ENCODE measurements at places on chromosomes 4 and X.
A peak's percentile ranks its signal among the peaks of the same experiment; 100 is the strongest.

GRCh38 chrX:7985568-7985967 is 58.4 kb upstream of the PNPLA4 start:
- no peak for DNase-seq

GRCh38 chrX:5672099-5672498 is 556.6 kb downstream of the NLGN4X start:
- no peak for DNase-seq

- no peak for DNase-seq
Observed at GRCh38 chr4:8320386-8320750, 50.8 kb downstream of the HTRA3 start.

DNA sequence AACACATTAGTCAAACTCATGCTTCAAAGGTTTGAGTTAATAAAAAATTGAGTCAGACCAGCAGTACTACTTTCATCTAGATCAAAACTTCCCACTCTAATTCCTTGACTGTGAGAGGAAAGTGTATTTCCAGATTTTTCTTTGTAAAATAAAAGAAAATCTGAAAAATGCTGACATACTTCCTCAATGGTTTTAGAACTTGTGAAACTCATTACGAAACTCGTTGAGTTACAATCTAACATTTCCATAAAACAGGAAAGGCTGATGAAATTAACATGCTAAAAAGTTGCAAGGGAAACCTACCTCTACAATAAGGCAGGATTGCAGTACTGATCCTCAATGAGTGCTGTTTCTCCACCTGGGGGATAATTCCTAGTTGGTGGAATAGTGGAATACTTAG is 217.8 kb upstream of the HCCS start:
- no peak for DNase-seq

DNA sequence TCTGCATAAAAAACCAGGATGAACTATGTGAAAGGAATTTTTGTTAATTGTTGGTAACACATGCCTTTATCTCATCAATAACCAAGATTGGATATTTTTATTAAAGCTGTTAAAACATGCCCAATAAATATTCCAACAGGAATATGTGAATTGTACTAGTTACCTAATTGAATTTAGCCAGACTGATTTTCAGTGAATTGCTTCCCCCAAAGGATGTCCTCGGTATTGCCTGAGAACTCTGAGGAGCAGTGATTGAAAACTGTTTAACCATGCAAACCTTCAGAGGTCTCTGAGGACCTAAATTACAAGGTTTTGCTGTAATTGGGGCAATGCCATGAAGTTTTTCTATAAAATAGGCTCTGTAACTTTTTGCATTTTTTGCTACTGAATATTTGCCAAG is 66.6 kb downstream of the BLTP1 start:
- no peak for DNase-seq

GRCh38 chr4:89847571-89848325 is 10.8 kb upstream of the SNCA start:
- DNase-seq: no peak

GRCh38 chr4:88054901-88055300 is 47.5 kb downstream of the PKD2 start:
- DNase-seq: peak; percentile 71

- DNase-seq: no peak
Observed at GRCh38 chr4:52249581-52249980, 198.5 kb downstream of the SPATA18 start.

DNA sequence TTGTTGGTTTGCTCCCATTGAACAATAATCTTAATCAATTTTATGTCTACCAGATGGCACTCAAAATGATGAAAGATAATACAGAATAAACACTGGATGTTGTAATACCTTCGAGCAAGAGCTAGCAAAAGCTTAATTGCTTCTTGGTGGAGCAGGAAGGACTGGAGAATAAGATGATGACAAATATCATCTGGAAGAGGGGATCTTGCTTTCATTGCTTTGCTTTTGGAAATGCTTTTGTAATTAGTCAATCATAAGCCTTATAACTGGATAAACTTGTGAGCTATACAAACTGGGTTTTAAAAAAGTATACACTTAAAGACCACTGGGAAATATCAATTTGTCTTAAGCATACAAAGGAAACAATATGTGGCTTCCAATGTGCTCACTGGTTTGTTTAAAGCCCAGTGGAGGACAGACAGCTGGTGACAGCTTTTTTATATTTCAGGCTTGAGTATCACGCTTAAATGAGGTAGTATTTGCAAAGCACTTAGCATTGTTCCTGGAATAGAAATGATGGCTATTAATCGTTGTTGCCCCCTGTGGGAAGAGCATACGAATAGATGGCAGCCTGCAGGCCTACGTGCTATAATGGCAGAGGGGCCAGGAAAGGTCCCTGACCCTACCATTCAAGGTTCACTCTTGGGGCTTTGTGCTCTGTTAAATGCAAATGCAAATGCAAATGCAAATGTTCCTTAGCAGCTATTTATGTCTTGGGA is 61.2 kb downstream of the TMEM150C start:
- no peak for DNase-seq

DNA sequence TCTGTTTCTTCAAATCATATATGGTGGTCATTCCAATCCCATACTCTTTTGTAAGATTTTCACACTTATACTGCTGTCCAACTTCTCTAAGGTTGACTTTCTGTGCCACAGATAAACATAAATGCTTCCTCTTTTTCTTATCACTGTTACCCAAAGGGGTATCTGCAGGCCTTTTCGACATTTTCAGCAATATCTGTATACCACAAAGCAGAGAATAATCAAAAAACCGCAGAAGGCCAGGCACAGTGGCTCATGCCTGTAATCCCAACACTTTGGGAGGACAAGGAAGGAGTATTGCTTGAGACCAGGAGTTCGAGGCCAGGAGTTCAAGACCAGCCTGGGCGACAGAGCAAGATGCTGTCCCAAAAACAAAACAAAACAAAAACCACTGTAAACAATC is 3.1 kb upstream of the RFC1 start:
- no peak for DNase-seq

DNA sequence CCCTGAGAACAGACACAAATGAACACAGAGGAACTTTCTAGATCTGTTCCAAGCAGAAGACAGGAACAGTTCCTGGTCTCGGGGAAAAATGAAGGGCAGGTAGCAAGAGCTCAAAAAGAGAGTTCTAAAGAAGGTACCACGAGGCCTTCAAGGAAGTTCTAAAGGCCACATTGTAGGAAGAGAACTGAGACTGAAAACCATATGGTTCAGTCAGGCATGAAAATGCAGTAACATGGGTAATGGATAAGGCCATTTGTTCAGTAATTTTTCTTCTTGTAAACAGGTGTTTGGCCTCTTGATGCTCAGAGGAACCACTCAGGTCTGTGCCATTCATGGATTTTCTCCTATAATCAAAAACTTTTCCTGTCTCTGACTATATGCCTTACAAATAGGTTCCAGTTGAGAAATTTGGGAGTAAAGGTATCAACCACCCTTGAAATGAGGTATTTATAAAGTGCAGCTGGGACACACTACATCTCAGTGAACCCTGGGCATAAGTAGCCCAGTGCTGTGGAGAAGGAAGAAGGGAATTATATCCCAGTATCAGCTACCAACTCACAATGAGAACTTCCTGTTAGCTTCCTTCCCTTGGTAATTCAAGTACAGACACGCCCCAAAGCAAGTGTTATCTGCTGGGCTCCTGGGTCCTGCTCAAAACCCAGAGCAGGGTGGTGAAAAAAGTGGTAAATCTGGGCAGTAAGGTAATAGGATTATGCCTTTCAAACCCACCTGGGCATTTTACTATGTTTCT is 277.9 kb downstream of the KLHL13 start:
- no peak for DNase-seq

DNA sequence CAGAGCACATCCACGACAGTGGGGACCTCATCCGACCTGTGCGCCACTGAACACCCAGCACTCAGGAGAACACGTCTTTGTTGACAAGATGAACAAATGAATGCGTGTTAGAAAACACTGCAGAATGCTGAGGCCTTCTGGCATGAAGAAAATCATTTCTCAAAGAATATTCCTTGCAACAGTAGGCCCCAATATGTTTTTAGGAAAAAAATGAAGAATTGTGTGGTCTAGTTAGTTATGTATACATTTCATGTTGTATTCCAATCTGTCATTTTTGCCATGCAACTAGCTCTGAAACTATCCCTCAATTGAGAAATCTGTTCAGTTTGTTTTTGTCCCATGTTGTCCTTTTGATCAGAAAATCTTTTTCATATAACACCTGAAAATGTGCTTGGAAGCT is 77.4 kb upstream of the MAD2L1 start:
- no peak for DNase-seq

- no peak for DNase-seq
Observed at GRCh38 chr4:118821590-118822293, 14.2 kb downstream of the SEC24D start.

GRCh38 chrX:79371101-79371500 is 4.0 kb upstream of the ITM2A start:
- DNase-seq: no peak

GRCh38 chr4:129788486-129788885 is 692.5 kb downstream of the C4orf33 start:
- no peak for DNase-seq

DNA sequence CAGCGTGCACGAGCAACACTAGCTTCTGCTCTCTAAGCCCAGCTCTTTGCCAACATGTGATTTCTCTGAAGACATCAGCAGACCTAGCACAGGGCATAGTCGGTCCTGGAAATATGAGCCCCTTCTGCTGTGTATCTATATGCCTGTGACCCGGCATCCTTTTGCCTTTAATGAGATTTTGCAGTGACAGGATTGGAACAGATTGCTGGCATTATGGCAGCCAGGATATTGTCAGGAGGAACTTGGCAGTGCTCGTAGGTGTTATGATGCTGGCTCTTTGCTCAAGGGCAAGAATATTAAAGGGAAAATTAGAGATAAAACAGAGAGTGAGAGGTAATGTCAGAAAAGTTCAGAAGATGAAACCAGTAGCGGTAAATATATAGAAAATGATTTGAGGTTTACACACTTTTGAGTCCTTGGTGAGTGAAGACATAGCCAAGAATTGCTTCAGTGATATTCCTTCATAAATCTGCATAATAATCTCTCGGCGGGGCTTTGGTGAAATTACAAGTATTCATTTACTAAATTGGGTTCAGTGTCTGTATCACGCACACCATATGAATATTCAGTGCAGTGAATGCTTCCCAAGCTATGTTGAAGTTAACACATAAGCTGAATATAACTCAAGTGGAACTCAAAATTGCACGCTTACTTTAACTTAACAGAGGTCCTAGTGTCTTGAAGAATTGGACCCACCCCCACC is 502.1 kb upstream of the NR3C2 start:
- no peak for DNase-seq

DNA sequence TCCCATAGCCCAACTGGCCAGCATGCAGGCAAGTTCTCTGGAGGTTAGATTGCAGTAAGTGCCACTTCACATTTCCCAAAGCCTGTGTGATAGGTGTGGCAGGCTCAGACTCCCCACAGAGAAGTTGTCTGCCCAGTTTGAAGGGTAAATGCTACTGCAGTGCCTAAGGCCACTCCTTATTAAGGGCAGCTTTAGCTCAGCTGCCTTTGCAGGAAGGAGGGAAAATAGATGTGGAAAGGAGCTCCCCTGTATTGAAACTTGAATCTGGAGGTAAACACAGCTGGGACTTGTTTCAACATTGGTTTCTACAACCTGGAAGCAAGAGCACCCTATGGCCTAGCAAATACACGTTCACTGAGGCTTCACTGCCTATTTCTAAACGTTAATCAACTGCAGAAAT is 22.4 kb downstream of the NEXMIF start:
- DNase-seq: no peak

GRCh38 chr4:3330707-3331106 is 37.9 kb downstream of the RGS12 start:
- no peak for DNase-seq

GRCh38 chrX:27575565-27575964 is 14.6 kb upstream of the DCAF8L2 start:
- no peak for DNase-seq

GRCh38 chr4:118936406-118936805 is 47.8 kb downstream of the SYNPO2 start:
- no peak for DNase-seq

DNA sequence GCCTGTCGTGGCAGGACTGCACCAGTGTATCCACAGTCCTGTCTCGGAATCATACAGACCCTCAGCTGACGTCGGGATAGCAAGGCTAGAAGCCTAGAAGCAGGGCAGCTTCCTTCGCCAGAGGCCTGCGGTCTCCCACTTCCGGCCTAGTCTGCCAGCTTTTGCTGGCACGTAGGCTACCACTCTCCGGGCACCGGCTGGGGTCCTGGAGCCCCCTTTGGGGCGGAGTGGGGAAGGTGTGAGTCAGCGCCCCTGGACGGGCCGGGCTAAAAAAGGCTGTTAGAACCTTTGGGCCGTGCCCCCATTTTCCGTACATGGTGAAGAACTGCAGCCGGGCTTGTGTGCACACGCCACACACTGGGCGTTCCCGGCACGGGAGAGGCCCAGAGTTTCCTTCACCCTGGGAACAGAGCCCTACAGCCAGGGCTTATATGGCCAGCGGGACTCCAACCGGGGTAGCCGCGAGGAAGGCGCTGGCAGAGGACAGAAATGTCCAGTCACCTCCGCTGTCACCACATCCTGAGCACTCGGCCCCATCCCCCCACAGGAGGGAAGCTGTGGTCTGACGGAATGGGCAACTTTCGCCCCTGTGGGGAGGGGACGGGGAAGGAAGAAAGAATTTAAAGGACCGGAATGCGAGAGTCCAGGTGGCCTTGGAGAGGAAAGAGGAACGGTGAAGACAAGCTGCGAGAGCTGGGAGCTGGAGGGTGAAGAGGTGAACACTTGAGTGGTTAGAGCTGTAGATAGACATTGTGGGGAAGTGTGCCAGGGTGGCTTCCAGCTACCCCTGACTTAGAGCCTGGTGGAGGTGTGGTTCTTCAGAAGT is 4.6 kb downstream of the MAGIX start:
- no peak for DNase-seq

DNA sequence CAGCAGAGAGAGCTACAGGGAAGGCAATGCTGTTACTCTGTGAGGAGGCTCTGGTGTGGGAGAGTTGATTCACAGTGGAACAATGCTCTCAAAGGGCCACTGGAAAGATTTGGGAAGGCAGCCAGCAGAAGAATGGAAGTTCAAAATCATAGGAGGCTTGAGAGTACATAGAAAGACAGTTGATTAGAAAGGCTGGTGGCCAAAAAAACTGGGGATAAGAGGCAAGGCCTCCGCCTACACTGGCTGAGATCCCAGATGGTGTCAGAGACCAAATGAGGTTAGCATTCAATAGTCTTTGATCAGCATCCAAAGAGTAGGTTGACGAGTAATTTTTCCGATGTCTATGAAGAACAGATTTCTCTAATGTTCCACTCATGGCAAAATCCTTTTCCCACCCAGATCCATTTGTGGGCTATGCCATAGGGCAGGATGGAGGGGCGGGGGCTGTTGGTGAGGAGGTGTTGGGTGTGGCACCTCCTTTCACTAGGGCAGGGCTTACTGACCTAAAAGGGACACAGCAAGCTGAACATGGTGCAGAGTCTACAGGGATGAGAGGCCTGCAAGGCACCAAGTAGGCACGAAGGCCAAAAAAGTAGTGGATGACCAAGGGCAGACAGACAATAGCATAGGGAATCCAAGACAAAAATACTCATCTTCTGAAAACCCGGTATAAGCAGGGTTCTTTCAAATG is 15.1 kb downstream of the TEC start:
- no peak for DNase-seq

GRCh38 chrX:41759817-41760216 is 35.8 kb downstream of the GPR82 start:
- peak; percentile 5 for DNase-seq
